ENCODE measurements at places on chromosomes 11 and 22. TPM values are rescaled to one million over a fixed set of nuclear protein-coding genes. Genes with fewer than 3 reads are reported as not detected.

GRCh38 chr22:25069426-25069757 is 116.9 kb downstream of the KIAA1671 start:
- DNase-seq, result no peak

GRCh38 chr22:21917181-21917958 is 35.3 kb downstream of the PPM1F start:
- no peak for DNase-seq

DNA sequence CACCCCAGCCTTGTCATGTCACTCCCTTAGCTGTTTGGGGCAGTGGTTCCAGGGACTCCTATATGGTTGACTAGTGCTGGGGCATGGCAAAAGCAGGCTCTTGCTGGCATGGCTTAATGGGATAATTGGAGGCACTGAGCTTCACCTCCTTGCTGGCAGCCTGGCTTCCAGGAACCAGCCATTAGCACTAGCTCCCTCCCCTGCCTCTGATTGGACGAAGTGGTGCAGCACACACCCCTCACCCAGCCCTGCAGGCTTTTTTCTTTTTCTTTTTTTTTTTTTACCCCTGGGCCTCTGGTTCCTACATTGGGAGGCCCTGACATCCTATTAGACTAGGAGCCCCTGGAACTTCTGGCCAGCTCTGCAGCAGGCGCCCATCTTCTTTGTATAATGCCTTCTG is 18.6 kb downstream of the PHLDB1 start:
- DNase-seq, result no peak

- DNase-seq, result no peak
These were observed 5.7 kb downstream of the SMTN start for GRCh38 chr22:31086703-31087330.

- no peak for DNase-seq
These were observed 594.1 kb downstream of the TBC1D22A start for GRCh38 chr22:47356511-47357011.

- DNase-seq, result peak; percentile 61
These were observed 13.8 kb downstream of the DENND5A start for GRCh38 chr11:9251311-9251710.

GRCh38 chr22:40493441-40493840 is 123.0 kb downstream of the SGSM3 start:
- DNase-seq, result no peak

DNA sequence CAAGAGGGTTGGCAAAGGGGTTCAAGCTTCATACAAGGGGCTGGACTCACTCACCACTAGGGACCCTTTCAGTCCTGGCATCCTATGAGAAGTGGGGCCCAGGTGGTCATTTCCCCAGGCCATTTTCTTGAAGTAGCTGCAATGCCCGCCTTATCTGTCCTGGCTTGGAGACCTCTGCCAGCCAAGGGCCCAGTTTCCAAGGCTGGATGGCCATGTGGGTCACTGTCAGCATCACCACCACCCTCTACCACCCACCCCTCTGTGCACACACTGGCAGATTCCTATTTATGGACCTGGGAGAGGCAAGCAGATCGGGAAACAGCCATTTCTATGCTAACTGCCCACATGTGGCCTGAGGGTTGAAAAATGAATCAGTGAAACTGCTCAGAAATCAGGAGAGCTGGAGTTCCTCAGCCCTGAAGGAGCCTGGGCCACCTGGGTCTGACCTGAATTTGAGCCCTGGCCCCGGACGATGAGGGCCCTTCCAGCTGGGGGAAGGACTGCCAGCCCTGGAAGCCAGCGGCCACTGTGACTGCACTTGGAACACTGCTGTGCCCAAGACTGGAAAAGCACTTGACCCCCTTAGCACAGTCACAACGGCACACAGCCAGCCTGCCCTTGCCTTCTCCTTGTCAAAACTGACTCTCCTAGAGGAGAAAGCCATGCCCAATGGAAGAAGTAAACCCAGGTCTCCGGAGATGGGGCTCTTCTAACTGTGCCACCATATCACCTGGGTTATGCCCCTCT is 442.2 kb downstream of the BUD13 start:
- DNase-seq, result no peak

GRCh38 chr22:35330258-35330861 is 30.7 kb downstream of the TOM1 start:
- peak; percentile 80 for DNase-seq

- DNase-seq, result no peak
These were observed 436.0 kb downstream of the NELL1 start for GRCh38 chr11:21105196-21105917.

DNA sequence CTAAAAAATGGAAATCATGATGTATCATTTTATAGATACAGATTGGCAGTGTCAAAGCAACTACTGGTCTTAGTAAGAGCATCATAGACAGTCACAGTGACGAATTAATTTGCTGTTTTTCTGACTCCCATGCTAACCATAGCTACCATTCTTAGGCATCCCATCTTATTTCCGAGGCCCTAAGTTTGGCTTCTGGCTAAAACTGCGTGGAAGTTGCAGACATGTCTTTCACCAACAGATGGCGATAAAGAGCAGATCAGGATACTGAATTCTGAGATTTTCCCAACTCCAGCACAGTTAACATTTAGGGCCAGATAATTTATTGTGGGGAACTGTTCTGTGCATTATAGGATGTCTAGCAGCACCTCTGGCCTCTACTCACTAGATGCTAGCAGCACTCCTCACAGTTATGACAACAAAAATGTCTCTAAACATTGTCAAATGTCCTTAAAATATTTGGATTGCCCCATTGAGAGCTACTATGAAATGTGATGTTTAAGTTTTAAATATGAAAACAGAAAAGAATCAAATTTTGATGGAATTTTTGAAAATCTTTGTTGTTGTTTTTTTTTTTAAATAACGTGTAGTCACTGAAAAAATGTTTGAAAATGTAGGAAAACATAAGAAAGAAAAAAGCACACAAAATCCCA is 16.3 kb downstream of the OR2AG2 start:
- peak; percentile 58 for DNase-seq

GRCh38 chr11:112582366-112582765 is 321.7 kb upstream of the PLET1 start:
- no peak for DNase-seq

GRCh38 chr11:71120471-71120896 is 131.9 kb downstream of the SHANK2 start:
- peak; percentile 16 for DNase-seq

- no peak for DNase-seq
These were observed 3.4 kb upstream of the MCAM start for GRCh38 chr11:119320240-119320775.

DNA sequence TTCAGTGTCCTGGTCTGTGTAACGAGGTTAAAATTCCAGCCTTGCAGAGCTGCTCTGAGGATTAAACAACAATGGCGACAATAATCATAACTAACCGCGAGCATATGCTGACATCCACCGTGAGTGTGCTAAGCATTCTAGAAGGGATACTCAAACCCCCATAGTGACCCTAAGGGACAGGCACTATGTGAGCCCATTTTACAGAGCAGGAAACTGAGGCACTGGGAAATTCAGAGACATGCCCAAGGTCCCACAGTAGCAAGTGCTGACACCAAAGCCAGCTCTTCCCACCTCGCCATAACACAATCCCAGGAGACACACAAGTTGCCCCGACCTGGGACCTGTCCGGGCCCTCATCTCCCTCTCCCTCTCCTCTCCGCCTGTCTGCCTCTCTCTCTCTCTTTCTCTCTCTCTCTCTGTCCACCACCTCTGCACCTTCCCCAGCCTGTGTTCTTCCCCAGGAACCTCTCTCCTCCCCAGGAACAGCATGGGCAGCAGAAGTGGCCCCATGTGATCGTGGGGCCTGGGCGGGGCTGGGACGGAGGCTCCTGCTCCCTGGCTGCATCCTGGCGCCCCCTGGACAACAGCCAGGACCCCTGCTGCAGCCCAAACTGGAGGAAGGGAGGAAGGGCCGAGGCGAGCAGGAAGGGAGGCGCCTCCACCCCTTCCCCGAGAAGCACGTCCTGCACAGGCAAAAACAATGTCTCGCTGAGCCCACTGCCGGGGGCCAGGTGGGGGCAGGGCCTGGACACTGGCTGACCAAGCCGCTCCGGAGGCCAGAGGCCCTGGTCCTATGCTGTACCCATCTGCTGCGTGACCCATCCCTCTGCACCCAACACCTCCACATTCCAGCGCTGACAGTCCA is 14.8 kb upstream of the MFNG start:
- DNase-seq, result no peak

GRCh38 chr11:73752903-73753302 is 8.0 kb downstream of the RAB6A start:
- DNase-seq, result peak; percentile 52

GRCh38 chr22:46087816-46088277 is 62.5 kb upstream of the PPARA start:
- peak; percentile 84 for DNase-seq

DNA sequence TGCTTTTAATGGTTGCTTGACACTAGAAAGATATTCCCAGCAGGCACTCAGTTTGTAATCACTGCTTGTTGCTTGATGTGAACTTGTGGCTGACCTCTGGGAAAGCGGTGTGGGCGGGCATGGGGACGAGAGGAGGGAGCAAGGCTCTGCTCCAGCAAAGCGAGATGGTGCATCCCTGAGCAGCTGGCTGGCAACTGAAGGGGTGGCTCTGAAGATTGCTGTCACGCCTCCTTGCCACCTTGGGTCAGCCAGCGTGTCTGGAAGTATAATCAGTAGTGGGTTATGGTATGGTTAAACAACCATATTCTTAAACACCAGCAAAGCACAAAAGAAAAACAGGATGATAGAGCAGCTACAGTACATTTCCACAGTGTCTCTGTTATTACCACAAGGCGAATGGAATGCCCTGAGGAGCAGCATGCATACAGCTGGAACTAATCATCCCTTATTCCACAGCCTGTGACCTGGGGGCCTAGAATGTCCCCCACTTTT is 124.5 kb downstream of the TRIM44 start:
- DNase-seq, result no peak

- DNase-seq, result peak; percentile 59
These were observed 78.1 kb upstream of the PRR5 start for GRCh38 chr22:44623771-44624510.

Gene PKP3
- 177 TPM for total RNA-seq

Gene PLEKHB1
- not detected for total RNA-seq

Gene IGF2
- 0.35 TPM for total RNA-seq

Gene GAS2
- 1.4 TPM for total RNA-seq

Gene MGAT3
- total RNA-seq, result not detected

Gene ZNF280A
- total RNA-seq, result not detected

Gene RAB36
- 8.8 TPM for total RNA-seq

Gene SOX6
- total RNA-seq, result 5.2 TPM

Gene ZBTB16
- total RNA-seq, result 70.4 TPM

Gene CACNA1I
- total RNA-seq, result 0.02 TPM

Measured in MCF 10A (cell line).